Posterior vena cava (tissue), 2 donors: ENCODE measurements at places on chromosomes 7 and 10.

- DNase-seq = no peak
Measured at GRCh38 chr7:128708235-128708634, 30.9 kb upstream of the CALU start.

GRCh38 chr10:103901299-103901698 is 16.7 kb downstream of the STN1 start:
- DNase-seq = no peak

- DNase-seq = no peak
Measured at GRCh38 chr7:36762394-36762793, 38.1 kb upstream of the AOAH start.

DNA sequence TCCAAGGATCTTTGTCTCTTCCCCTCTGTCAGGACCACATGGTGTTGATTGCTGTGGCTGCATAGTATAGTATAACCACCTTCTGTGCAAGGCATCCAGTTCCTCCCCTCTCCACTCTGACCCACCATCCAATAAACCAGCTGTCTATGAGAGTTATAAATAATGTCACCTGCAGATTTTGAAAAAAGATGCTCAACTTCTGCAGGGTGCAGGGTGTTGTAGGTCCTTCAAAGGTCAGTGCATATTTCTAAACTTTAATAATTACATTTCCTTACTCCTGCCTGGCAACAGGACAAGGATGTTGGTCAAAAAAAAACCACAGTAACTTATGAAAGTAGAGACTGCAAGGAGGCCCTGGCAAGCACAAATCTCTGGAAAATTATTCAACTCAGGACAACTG is 166.2 kb downstream of the PKD1L1 start:
- no peak for DNase-seq

DNA sequence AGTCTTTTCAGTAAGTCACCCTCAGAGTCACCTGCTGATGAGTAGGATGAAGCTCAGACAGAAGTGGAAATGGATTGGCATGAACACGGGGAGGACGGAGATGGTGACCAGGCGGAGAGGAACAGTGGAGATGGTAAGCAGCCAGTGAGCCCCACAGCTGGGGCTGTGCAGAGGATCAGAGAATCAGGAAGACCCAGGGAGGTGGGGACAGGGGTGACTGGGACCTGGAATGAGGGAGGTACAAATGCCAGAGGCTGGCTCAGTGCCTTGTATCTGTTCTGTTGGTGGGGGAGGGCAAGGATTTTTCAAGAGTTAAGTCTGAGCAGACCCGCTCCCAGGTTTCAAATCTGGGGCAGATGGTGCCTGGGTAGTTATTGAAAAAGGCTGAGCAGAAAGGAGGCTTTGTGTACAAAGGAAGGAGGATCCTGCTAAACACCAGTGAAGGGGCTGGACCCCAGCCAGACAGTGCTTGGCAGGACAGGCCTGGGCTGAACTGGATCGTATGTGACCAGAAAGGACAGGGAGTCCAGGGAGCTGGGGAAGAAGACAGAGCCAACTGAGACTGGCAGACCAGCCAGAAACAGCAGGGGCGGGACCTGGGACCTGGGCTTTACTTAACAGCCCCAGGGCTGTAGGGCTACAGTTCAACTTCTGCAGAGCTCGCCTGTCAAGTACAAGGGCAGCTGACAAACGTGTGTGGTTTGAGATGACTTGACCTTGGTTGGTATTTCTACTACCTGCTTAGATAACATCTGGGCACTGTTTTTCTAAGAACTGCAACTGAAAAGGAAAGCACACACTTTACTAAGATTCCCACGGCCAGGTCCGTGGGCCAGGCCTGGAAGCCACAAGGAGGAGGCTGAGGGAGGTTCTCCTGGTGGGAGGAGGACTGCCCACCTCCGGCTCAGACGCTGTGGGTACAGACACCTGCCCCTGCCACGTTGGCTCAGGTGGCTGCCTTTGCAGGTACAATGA is 13.2 kb upstream of the FRMPD2 start:
- no peak for DNase-seq

GRCh38 chr10:16493884-16494536 is 27.7 kb downstream of the C1QL3 start:
- no peak for DNase-seq

DNA sequence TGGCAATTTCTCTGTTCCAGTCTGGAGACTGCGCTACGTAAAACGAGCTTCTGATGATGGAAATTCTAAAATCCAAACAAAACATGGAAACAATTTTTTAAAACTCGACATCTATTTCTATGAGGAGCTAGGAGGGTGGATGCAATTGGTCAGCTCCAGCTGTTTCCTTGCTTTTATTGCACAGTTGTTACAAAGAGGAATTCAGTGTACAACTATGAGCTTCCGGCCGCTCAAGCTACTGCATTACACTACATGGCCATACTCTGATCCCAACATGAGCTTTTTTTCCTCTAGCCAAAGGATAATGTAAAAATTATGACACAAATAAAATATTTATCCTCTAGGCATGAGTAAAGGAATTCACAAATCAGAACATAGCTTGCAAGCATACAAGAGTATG is 403.1 kb upstream of the C7orf33 start:
- no peak for DNase-seq

GRCh38 chr10:119754085-119754484 is 28.2 kb downstream of the INPP5F start:
- DNase-seq = no peak

GRCh38 chr10:15879058-15879457 is 18.8 kb upstream of the MINDY3 start:
- DNase-seq = no peak

- peak; percentile 68 for DNase-seq
Measured at GRCh38 chr7:122304319-122304975, at the start of gene FEZF1. Gene FEZF1 (minus strand): TSS chr7:122304750. CDS start chr7:122304437, 313 bp downstream.

GRCh38 chr10:6423004-6423403 is 157.1 kb downstream of the PRKCQ start:
- no peak for DNase-seq

DNA sequence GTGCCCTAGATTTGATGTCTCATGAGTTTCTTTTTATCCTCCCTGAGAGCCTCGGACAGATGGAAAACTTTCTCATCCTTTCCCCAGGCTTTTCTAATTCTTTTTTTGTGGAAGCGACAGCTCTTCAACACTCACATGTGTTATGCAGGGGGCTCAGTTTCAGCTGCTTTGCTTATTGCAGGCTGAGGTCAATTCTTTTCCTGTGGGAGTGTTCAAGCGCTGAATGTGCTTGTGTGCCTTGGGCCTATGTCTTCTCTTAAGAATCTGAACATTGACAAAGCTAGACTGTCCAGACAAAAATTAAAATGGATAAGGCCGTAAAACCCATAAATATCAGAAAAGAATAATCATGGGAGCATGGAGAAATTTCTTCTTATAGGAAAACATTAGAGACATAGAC is 125.2 kb upstream of the STEAP4 start:
- no peak for DNase-seq

GRCh38 chr10:43902842-43903241 is 254.2 kb upstream of the ZNF32 start:
- DNase-seq = no peak

- DNase-seq = no peak
Measured at GRCh38 chr7:114931656-114932011, 9.7 kb downstream of the MDFIC start.

DNA sequence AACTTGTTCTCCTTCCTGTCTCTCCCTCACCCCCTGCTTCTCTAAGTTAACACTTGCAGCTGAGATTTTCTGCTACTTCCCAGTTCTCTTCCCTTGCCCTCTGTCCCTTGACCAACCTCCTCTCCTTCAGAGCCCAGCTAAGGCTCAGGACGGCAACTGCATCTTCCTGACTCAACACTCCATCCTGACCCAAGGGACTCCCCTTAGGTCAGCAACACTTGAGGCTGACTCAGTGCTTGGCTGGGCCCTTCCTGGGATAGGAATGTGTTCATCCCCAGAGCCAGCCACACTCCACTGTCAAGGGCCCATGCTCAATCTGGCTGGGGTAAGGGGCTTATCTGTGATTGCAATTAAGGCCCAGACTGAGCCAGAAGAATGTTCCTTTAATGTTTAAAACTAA is 3.4 kb downstream of the CALHM2 start:
- peak; percentile 90 for DNase-seq

DNA sequence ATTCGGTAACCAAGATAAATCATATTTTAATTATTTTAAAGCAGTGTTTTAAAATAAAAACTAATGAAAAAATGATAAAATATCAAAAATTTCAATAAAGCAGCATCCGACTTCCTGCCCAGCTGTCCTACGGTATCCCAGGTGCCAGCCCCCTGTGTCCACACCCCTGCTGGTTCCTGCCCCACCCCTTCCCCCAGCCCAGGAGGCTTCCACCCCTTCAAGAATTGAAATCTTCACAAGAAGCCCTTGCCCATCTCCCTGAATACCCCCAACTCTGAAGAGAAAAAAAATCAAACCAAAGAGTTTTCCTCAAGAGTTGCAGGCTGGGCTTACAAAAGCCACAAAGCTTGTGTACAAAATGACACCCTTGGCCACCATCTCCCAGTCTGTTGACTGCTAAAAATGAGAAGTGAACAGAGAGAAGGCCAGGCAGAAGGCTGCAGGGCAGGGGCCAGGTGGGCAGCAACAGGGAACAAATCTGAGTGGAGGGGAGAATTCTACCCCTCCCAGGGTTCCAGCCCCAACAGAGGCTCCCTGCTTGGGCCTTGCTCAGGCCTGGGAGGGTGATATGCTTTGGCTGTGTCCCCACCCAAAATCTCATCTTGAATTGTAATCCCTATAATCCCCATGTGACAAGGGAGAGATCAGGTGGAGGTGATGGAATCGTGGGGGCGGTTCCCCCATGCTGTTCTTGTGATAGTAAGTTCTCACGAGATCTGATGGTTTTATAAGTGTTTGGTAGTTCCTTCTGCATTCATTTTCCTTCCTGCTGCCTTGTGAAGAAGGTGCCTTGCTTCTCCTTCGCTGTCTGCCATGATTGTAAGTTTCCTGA is 14.5 kb downstream of the GPRIN2 start:
- DNase-seq = peak; percentile 61

DNA sequence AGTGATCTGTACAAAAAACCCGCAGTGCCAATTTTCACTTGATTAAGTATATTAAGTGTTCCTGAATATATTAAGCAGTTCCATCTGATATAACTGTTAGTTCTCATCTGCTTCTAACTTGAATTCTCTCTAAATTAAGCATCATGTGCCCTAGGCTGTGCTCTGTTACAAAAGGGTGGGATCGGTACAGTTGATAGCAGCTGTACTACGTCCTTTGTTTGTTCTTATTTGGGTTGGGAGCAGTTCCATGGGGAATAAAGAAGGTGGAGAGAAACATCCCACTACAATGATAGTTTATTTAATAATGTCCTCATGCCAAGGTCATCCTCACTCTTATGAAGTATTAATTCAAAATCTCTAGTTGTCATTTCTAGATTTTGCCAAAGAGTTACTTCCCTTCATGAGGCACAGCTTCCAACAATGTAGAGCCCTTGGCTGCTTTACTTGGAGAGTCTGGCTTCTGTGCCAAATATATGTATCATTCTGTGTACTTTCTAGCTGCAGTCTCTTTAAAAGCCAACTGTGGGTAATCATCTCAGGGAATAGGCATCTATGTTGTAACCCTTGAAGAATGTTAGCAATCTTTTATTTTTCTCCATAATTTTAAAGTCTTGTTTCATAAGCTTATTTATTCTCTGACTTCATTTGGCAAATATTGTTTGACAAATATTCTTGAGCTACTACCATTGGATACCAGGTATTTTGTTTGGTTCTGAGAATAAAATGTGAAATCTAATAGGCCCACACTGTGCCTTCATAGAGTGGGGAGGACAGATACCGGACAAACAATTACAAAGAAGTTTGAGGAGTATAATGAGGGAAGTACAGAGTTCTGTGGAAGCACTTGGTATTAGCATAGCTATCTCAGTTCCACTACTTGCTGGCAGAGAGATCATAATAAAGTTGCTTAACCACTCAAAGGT is 22.4 kb upstream of the AHR start:
- no peak for DNase-seq

DNA sequence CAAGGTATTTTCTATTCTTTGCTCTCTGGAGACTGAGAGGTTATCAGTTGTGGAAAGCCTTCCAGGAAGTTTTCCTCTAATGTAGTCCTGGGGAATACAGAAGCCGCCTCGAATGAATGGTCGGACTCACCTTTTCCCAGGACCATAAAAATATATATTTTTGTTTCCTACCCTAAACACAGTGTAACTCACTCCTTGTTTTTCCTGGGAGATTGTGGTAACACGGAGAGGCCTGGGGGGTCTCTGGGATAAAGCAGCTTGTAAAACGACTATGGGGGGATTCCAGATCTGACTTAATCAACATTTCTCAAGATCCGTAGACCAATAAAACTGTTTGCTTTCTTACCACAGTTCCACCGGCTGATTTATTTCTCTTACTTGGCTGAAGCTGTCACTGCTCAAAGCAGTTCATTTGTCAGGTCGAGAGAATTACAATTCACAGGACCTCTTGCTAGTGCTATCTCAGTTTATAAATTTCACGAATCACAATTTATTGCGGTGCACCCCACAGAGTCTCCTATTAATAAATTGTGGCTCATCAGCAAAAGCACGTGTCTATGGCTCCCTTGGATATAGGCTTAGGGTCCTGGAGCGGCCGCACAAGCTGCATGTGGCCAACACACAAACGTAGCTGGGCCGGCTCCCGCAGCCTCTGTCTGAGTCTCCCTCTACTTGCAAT is 176.3 kb upstream of the BMPER start:
- DNase-seq = no peak

GRCh38 chr7:66609176-66609575 is 19.5 kb upstream of the KCTD7 start:
- DNase-seq = no peak
